NCI-H2107 (cell line): ENCODE measurements at places on chromosomes 1 and 21.

GRCh38 chr1:180881806-180882509 lies 30.7 kb upstream of the KIAA1614 start:
- DNase-seq = no peak

GRCh38 chr1:31936278-31936980 lies 1.7 kb downstream of the PTP4A2 start:
- DNase-seq = no peak

DNA sequence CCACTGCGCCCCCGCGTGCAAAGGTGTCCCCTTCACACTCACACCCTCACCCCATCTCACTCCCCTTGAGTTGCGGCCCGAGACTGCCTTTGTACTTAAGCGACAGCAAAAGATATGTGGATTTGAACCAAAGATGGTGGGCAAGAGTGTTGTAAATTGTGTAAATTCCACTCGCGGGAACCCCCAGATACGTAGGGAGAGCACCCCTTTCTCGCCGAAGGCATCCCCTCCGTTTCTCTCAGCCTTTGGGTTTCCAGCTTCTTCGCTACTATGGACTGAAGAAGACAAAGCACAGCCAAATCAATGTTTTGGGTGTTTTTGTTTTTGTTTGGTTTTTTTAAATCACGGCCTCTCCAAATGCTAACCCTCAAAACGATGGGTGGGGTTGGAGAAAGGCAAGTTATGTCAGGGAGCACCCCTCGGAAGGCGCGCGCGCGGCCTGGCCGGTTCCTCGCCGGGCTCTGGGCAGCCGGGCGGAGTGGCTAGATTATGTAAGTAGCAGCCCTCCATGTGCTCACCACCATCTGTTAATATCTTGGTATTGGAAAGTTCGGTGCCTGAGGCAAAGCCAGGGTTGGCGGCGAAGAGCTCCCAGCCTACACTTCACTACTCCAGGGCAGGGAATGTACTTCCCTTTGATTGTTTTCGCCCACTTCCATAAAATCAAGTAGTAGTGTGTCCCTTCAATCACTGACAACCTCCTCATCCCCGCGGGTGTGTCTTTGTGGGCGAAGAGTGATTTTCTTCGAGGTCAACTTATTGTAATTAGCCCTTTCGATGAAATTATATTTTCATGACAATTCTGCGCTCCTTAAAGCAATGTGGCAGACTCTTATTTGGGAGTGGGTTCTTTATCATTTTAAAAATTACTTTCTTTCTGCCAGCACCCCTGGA lies 4.0 kb upstream of the PROX1 start:
- no peak for DNase-seq

- DNase-seq = peak; percentile 46
Observed at GRCh38 chr1:204842892-204843291, 27.8 kb upstream of the NFASC start.
